ENCODE measurements at places on chromosomes 6 and 20.

- DNase-seq, result no peak
Observed at GRCh38 chr6:36735110-36736071, 37.8 kb downstream of the RAB44 start.

DNA sequence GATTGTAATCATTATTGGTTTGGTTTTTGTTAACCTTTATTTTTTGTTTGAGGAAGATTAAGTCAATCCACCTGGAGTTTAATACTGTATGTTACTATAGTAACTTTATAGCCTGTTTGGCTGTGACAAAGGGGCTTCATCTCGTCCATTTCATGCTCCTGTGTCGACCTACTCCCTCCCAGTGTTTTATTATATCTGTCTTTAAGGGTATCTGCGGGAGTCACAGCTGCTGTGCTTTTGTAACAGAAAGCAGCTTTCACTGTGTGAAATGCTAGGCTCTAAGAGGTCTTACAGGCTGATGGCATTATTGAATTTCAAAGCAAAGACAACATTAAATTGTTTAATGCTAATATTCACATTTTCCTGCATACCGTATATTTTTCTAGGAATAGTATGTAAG is 698.0 kb upstream of the POU3F2 start:
- no peak for DNase-seq

DNA sequence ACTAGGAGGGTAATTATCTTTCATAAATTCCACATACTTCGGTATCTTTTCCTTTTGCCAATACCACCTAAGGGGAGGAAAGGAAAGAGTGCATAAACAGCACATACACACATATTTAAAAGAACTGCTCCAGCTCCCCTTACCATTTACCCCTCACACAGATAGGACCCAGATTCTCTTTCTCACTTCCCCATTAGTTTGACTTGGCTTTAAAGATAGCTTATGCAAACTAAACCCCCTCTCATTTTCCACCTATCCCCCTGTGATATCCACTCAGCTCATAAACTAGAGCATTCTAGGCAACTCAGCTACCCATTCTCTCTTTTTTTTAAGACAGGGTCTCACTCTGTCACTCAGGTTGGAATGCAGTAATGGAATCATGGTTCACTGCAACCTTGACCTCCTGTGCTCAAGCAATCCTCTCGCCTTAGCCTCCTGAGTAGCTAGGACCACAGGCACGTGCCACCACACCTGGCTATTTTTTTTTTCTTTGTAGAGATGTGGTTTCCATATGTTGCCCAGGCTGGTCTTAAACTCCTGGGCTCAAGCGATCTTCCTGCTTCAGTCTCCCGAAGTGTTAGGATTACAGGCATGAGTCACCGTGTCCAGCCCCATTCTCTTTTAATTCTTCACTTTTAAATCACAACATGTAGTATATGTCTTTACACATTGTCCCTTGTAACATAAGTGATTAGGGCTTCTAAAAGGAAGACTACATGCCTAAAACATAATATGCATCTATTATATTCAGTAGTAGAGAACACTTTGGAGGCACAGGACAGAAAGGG is 4.0 kb downstream of the FUCA2 start:
- DNase-seq, result no peak

- no peak for DNase-seq
Observed at GRCh38 chr6:50716899-50717509, 3.7 kb downstream of the TFAP2D start.

GRCh38 chr20:33753763-33754162 is 22.0 kb downstream of the ZNF341 start:
- no peak for DNase-seq

DNA sequence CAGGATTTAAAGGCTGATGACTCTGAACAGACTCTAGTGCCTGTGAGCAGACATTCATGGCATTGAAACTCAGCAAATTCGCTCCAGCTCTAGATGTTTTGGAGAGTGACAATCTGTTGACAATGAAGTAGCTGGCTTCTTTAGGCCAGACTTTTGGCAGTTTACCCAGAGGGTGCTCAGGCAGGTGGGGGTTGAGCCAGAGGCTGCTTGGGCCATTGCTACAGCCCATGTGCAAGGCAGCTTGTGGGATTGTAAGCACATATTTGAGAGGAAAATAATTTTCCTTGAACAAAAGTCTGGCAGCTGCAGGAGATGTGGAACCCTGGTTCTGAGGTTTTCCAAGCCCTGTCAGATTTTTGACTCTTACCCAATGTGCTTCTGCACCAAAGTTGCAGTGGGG is 311.6 kb downstream of the CDC5L start:
- no peak for DNase-seq

DNA sequence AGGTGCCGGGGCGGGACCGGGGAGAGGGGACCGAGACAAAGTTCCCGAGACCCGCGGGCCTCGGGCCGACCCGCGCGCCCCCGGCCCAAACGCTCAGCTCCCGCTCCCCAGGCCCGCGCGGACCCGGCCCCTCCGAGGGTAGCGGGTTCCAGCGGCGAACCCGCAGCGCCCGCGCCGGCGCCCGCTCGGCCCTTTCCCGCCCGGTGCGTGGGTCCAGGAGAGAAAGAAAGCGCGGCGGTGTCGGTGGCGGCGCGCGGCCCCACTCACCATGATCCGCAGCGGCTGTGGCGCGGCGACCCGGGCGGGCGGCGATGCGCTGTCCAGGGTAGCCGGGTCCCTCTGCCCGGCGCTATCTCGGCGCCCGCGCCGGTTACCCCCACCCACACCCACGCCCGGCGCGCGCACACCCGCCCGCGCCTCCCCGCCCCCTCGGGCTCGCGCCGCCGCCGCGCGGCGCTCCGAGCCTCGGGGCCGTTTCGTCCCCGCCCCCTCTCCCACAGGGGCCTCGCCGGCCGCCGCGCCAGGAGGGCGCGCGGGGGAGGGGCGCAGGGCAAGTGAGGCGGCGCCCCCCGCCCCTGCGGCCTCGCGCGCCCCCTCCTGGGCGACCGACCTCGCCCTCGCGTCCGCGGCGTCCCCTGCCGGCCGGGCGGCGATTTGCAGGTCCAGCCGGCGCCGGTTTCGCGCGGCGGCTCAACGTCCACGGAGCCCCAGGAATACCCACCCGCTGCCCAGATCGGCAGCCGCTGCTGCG is at the start of gene ELOVL2:
TSS of gene ELOVL2 (minus strand) at position 345 of the 751 bp plus-strand sequence. CDS start at position 270, 75 bp downstream.
- DNase-seq, result peak; percentile 19

DNA sequence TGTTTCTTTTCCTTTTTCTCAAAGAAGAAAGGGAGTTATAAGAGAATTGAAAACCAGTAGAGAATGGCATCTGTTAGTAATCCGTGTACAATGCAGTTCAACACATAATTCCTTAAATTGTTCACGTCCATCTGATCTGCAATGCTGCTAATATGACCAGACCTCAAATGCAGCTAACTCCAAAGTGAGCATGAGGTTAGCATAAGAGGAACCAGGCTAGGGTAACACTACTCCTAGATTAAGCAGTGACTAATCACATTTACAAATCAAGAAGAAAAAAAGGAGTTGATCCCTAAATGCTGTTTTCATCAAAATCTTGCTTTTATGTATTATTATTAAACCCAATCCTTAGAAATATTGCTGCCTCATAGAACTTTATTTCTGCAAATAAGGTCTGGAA is 432.7 kb upstream of the ARID1B start:
- DNase-seq, result no peak

- DNase-seq, result no peak
Observed at GRCh38 chr20:57540890-57541580, 16.1 kb upstream of the CTCFL start.

DNA sequence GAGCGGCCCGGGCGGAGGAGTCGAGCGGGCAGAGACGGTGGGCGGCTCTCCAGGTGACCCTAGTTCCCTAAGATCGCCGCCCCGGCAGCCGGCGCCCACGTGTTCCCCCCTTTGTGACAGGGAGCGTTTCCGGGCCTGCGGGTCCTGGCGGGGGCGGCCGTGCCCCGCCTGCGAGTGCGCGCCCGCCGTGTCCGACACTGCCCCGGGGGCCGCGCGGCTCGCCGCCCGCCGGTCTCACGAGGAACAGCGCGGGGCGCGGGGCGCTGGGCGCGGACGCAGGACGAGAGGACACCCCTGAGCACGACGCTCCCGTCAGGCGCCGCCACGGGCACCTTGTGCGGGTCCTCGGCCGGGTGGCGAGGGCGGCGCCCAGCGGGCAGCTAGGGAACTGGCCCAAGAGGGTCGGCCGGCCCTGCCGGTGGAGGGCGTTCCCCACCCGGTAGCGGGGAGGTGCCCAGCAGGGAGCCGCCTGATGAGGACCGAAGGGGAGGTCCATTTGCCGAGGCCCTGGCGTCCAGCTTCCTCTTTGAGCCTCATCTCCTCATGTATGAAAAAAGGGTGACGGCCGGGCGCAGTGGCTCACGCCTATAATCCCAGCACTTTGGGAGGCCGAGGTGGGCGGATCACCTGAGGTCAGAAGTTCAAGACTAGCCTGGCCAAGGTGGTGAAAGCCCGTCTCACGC is at the start of gene VARS1:
TSS of gene VARS1 (minus strand) at position 137 of the 683 bp plus-strand sequence. CDS start 535 bp downstream, outside the sequence.
- peak; percentile 88 for DNase-seq

- peak; percentile 69 for DNase-seq
Observed at GRCh38 chr6:90175627-90176538, 120.8 kb downstream of the BACH2 start.

DNA sequence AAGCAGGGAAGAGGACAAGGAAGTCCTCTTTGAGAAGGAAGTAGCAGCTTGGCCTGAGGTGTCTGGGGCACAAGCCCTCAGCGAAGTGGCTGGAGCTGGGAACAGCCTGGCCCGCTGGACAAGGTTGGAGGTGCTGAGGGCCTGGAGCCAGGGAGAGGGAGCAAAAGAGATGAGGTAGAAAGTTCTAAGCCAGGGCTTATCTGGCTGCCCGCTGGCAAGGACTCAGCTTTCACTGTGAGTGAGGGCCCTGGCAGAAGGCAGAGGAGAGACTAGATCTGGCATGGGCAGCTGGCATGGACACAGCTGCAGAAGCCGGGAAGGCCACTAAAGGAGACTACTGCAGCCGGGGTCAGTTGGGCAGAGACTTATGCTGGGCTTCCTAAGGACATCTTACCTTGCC is 21.8 kb upstream of the PCMTD2 start:
- DNase-seq, result no peak

GRCh38 chr6:129281168-129281796 is 398.3 kb downstream of the LAMA2 start:
- no peak for DNase-seq

GRCh38 chr6:117906958-117907600 is at the start of gene SLC35F1:
Gene SLC35F1, plus strand, starts transcription at chr6:117907264.
- DNase-seq, result peak; percentile 50

DNA sequence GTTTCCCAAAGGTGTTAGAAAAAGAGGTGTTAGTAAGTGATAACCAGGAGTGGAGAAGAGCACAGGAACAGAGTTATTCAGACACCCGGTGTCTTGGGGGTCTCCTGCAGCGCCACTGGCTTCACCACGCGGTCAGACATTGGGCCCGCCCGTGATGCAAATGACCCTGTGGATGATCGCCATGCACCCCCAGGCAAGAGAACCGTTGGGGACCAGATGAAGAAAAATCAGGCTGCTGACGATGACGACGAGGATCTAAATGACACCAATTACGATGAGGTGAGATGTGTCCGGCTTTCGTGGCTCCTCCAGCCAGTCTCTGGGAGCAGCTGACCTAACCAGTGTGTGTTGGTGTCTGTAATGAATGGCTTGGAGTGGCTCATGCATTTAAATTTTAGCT is 2.0 kb downstream of the PRPF6 start:
- no peak for DNase-seq

GRCh38 chr6:157170535-157170934 is 152.8 kb downstream of the TMEM242 start:
- DNase-seq, result no peak

DNA sequence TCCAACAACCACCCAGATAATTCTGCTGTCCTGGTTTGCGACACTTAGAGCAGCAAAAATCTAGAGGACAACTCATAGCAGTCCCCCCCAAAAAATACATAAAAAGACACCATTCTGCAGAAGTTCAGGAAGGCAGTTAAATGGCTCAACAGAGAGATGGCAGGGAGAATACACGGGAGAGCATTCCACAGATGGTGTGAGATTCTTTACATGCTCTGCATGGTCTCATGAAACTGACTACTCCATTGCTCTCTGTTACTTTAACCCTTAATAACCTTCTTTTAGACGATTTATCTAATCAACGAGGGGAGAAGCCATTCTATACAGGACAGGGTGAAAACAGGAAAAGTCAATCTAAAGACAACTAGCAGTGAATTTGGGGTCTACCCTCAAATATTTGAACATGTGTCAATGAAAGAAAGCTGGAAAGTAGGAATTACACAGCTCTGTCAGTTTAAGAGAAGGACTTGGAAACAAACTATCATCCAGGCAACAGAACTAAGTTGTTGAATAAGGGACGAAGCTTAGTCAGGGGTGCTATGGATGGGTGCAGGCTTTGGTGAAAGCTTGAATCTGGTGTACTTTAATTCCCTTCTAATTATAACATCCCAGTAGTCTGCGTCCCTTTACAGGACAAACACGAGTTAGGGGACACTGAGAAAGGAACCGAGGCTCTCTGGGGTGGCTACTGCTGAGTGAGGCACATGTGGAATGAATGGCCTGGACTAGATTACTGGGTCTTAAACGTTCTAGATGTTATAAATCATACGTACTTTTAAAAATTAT is 5.1 kb downstream of the PERP start:
- DNase-seq, result no peak

- no peak for DNase-seq
Observed at GRCh38 chr6:11389977-11390376, 147.6 kb upstream of the TMEM170B start.

DNA sequence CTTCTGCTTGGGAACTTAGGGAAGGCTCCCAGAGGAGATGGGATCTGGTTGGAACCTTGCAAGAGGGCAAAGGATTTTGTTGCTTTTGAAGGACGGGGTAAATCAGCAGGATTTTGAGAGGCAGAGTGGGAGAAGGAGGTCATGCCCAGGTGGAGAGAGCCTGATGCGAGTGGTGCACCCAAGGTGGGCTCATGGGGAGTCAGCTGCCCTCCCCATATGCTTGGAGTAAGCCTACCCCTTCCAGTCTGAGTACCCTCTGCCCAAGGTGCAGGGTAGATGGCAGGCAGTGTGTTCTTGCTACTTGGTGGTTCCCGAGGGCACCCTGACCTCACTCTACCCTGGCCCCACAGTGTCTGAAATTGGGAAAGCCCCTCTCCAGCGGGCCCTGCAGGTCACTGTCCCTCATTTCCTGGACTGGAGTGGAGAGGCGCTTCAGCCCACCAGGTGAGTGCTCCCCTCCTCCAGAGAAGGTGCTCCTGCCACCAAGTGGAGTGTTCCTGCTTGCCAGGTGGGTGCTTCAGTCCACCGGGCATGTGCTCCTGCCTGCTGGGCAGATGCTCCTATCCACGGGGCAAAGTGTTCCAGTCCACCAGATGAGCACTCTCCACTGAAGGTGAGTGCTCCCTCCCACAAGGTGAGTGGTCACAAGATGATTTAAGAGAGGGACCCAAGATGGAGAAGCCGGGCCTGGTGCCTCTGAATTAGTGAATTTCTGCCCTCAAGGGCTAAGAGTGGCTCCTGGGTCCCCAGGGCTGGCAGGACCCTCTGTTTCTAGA is 3.4 kb downstream of the BPIFB2 start:
- DNase-seq, result no peak

GRCh38 chr6:166055801-166056200 is 111.8 kb downstream of the TBXT start:
- no peak for DNase-seq

GRCh38 chr6:3013486-3013885 is 13.8 kb downstream of the NQO2 start:
- DNase-seq, result no peak

- DNase-seq, result no peak
Observed at GRCh38 chr6:29447670-29448069, 8.6 kb downstream of the OR10C1 start.

- no peak for DNase-seq
Observed at GRCh38 chr6:35086636-35087360, 54.3 kb downstream of the TCP11 start.

- no peak for DNase-seq
Observed at GRCh38 chr6:112983713-112984261, 636.7 kb downstream of the RFPL4B start.

All from activated CD4-positive, alpha-beta T cell treated with anti-CD3 and anti-CD28 coated beads, Interleukin-2, amount 50 U/mL, for 48 hours (primary cell).